ENCODE measurements at places on chromosomes 16 and 17.

DNA sequence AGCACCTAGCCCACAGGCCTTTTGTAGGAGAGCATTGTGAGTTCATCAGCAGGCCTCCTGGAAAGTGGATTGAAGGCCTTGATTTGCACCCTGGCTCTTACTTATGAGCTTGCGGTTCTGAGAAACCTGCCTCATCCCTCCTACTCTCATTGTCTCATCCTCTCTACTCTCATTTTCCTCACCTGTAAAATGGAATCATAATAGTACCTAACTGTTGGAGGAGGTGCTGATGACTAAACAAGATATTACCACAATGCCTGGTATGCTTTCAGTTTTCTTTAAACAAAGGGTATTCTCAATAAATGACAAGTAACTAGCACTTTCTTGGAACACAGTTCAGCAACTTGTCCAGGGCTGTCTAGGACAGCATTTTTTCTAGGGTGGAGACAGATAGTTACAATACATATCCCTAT, 243.1 kb upstream of the MAF start:
- no peak for DNase-seq

GRCh38 chr17:76421044-76421407, 31.9 kb downstream of the UBE2O start:
- DNase-seq = no peak

GRCh38 chr17:39622380-39623006, 4.3 kb upstream of the PPP1R1B start:
- peak; percentile 51 for DNase-seq

GRCh38 chr16:73713251-73713650, 583.4 kb upstream of the PSMD7 start:
- DNase-seq = no peak

DNA sequence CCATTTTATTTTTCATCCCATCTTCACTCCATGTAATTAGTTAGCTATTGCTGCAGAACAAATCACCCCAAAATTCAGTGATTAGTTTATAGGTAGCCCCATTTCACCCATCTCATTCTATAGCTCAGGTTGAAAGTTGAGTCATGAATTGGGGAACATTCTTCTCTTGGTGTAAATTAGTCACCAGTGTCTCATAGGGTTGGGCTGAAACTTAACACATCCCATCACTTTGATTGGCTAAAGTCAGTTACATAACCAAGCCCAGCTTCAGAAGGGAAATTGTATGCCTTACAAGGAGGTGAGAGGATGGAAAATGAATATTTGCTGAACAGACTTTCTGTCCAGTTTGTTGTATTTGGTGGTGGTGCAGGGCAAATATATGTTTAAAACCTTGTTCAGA, 477.5 kb downstream of the WWOX start:
- no peak for DNase-seq

DNA sequence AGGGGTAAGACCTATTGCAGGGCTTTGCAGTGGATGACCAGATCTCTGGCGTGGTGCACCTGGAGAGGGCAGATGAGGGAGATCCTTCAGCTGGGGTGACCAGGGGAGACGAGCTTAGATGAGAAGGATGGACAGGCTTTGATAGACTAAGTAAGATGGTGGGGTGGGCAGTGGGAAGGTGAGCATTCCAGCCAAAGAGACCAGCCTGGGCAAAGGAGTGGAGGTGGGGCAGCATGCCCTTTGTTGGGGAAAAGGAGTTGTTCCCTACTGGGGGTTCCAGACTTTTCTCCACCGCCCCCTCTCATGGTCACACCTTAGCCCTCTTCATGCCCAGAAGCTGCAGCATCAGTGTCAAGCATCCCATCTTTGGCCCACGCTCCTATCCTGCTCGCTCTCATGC, 27.6 kb downstream of the ANKRD40 start:
- DNase-seq = no peak

GRCh38 chr17:32549559-32549958, 62.8 kb downstream of the CDK5R1 start:
- no peak for DNase-seq

DNA sequence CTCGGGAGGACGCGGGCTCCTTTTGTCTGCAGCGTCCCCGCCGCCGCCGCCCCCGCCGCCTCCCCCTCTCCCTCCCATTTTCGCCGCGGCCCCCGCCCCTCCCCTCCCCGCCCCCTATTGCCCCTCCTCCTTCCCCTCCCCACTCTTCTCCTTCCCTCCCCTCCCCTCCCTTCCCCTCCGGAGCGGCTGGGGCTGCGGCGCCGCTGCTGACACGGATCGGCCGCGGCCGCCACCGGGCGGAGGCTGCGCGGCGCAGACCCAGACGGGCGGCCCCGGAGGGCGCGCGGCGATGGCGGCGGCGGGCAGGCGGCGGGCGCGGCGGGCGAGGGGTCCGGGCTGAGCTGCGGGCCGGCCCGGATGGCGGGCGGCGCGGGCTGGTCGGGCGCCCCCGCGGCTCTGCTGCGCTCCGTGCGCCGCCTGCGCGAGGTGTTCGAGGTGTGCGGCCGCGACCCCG, at the start of gene RAB11FIP4:
Gene RAB11FIP4 (plus strand): TSS at position 180 of the 454 bp plus-strand sequence. CDS start 178 bp downstream, at position 358.
- DNase-seq = peak; percentile 17

DNA sequence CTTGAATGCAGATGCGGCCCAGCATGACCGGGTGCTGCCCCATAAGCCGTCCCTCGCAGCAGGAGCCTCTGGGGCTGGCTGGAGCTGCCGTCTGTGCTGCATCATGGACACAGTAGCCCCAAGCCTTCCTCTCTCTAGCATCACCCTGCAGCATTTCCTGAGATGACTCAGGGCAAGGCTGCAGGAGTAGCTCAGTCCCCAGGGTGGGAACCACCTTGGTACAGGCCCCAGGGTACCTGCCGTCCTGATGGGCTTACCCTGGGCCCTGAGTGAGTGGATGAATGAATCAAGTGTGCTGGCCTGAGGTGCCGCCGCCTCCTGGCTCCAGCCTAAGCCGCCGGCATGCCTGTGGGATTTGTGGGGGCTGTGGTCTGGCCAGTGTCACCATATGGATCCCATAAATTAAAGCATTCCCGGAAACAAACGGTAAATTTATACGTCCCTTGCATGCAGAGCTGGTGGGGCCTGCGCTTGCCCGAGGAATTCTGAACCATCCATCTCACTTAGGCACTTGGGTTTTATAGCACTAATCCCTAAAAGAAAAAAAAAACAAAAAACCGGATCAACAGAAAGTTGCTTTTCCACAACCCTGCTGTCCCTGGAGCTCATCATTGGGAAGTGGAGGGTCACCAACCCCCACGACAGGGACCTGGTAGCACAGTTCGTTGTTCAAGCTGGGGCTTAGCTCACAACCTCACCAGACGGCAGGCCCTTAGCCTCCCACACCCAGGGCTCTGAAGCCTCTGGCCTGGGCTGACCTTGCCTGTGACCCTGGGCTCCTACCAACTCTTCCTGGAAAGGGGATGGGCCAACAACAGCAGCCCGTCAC, 242.6 kb upstream of the CIBAR2 start:
- no peak for DNase-seq

DNA sequence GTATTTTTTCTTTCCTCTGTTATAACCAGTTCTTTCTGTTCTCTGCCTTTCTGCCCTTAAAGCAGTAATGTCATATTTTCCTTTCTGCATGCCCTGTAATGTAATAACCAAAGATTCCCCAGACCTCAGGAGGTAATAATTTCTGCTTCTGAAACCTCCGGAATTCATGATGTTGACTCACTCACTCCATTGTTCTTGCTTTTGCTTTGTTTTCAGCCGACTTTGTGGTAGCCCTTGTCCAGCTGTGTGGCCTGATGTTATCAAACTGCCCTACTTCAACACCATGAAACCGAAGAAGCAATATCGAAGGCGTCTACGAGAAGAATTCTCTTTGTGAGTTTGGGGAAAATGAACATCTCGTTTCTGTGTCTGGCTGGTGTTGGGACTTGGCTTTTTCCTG, 55.9 kb downstream of the CDK12 start:
- no peak for DNase-seq

DNA sequence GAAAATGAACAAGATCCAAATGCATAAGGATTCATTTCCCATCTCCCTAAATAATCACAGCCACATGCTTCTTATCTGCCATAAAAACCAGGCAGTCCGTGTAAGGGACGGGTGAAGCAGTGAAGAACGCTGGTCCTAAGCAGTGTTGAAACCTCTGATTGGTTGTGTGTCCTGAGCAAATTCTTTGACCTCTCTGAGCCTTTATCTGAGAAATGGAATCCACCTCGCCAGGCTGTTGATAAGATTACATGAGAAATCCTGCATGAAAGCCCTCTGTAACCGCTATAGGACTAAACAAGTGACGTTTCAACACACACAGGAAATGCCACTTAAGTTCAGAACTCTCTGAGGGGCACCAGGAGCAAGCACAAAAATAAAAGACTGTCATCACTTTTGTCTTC, 26.8 kb downstream of the GAS7 start:
- no peak for DNase-seq

Data from CD4-positive, alpha-beta T cell treated with Interleukin-10 for 1 hour (primary cell).